ENCODE measurements at places on chromosomes 11 and 22. TPM values are rescaled to one million over a fixed set of nuclear protein-coding genes. Genes with fewer than 3 reads are reported as not detected.
A peak's percentile ranks its signal among the peaks of the same experiment; 100 is the strongest.

KRTAP5-9 gene
- total RNA-seq = not detected

CD3D gene
- total RNA-seq = not detected

THRSP gene
- total RNA-seq = not detected

LARGE2 gene
- not detected for total RNA-seq

OR4D11 gene
- total RNA-seq = not detected

GGT5 gene
- 1.8 TPM for total RNA-seq

FOSL1 gene
- 0.99 TPM for total RNA-seq

OR56A1 gene
- total RNA-seq = not detected

A4GALT gene
- total RNA-seq = 43.8 TPM

GAL3ST3 gene
- total RNA-seq = 0.22 TPM

TNNI2 gene
- total RNA-seq = not detected

TSKU gene
- 3.2 TPM for total RNA-seq

OR51B2 gene
- not detected for total RNA-seq

OR8H3 gene
- total RNA-seq = not detected

POU2AF2 gene
- total RNA-seq = not detected

C11orf86 gene
- total RNA-seq = not detected

DNA sequence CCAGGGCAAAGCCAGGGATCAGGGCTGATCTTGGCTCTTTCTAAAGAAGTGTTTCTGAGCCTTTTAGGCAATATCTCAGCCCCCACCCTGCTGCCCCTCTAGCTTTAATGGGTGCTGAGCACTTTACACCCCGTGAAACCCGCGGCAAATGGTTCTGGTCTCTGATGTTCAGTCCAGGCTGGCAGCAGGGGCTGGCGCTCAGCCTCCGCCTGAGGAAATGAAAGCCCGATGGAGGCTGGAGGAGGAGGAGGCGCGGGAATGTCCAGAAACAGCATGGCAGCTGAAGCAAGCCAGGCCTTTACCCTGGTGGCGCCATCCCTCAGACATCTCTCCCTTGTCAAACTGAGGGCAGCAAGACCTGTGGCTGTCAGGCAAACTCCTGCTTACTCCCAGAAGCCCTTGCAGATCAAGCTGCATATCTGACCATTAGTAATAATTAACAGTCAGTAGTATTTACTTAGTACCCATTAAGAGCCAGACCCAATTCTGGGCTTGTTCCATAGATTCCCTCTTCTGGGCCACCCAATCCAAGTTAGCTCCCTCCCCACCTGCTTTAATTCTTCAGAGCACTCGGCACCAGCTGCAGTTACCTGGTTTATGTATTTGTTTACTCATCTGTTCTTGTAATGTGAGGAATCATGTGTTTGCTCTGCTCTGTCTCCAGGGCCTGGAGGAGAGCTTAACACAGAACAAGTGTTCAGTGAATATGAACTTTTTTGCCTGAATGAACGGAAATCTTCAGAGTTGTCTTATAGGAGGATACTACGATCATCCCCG, 15.0 kb upstream of the ALX4 start:
- DNase-seq = no peak

GRCh38 chr11:103959279-103959942, 77.0 kb upstream of the DDI1 start:
- DNase-seq = no peak

- DNase-seq = peak; percentile 45
Measured at GRCh38 chr11:76637491-76638269, 32.9 kb downstream of the LRRC32 start.

DNA sequence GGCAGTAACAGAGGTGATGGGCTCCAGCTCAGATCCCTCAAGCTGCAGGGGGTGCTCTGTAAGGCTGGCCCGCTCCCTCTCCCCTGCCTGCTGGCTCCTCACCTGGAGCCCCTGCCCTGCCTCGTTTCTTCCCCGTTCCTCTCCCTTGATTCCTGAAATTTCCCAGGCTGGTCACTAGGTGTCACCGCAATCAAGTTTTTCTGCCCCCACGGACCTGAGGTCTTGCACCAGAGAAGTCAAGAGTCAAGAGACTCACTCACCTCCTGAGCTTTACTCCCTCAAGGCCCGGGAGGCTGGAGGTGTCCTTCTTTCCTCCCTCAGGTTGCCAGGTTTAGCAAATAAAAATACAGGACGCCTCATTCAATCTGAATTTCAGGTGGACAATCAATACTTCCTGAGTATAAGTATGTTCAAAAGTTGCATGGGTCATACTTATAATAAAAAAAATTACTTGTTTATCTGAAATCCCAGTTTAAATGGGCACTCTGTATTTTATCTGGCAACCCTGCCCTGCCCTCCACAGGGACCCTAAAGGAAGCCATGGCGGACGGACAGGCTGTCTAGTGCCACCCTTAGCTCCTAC, 69.2 kb downstream of the SCUBE1 start:
- peak; percentile 66 for DNase-seq

DNA sequence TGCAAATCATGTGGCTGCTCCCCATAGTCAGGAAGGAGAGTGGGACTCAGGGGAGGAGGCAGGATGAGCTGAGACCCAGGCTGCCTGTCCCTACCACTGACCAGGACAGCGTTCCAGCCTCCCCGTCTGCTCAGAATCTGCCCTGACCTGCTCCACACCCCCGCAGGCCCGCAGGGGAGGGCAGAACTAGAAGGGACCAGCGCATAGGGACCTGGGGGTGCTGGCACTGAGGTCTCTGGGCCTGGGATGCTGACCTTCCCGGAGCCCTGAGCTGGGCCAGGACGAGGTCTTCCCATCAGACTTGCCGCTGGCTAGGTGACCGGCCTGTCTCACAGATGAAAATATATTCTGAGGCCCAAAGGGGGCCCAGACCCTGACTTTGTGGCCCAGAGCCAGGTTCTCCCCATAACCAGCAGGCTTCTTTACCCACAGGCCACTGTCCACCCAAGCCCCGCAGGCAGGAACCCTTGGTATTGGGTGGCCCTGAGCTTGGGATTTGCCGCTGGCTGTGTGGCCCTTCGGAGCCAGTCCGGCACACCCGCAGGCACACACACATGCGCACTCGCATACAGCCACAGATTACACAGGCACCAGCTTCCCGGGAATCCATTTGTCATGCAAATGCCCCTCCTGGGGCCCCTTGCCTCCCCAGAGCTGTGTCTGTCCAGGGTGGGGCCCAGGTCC, 13.8 kb upstream of the PIM3 start:
- DNase-seq = no peak

GRCh38 chr22:27919942-27920755, 1.1 kb upstream of the PITPNB start:
- peak; percentile 59 for DNase-seq

- DNase-seq = peak; percentile 47
Measured at GRCh38 chr11:102530558-102530957, at the start of gene MMP7. MMP7 (minus strand) TSS chr11:102530747; CDS start chr11:102530700, 47 bp downstream.

GRCh38 chr11:646214-646613, 9.1 kb downstream of the DRD4 start:
- DNase-seq = no peak

GRCh38 chr22:17370026-17370765, 936 bp downstream of the CECR2 start:
- peak; percentile 1 for DNase-seq

DNA sequence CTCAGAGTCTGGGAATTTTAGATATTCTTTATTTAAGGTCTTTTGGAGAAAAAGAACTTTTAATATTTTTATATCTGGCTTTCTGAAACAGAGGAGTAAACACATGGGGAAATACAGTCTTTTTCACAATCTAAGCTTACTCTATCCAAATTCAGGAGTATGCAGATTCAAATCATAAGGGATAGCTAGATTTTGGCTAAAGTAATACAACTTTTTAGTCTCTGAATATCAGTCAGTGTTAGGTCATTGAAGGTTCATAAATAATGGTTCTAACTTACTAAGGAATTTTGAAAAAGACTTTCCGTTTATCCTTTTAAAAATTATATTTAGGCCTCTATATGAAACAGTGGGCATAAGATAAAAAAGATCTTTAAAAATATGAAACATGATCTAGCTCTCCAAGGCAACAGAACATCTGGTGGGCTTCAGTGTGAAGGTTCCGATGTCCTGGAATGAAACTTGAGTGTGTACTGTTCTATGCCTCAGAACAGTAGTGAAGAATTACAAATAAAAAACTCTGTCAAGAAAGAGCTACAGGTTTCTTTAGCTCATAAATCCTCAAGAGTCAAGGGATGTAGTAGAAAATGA, 165.2 kb upstream of the PDGFD start:
- no peak for DNase-seq

GRCh38 chr11:40302669-40303068, 1156.8 kb downstream of the LRRC4C start:
- no peak for DNase-seq

- DNase-seq = no peak
Measured at GRCh38 chr22:29838599-29838956, 504 bp upstream of the ASCC2 start.

DNA sequence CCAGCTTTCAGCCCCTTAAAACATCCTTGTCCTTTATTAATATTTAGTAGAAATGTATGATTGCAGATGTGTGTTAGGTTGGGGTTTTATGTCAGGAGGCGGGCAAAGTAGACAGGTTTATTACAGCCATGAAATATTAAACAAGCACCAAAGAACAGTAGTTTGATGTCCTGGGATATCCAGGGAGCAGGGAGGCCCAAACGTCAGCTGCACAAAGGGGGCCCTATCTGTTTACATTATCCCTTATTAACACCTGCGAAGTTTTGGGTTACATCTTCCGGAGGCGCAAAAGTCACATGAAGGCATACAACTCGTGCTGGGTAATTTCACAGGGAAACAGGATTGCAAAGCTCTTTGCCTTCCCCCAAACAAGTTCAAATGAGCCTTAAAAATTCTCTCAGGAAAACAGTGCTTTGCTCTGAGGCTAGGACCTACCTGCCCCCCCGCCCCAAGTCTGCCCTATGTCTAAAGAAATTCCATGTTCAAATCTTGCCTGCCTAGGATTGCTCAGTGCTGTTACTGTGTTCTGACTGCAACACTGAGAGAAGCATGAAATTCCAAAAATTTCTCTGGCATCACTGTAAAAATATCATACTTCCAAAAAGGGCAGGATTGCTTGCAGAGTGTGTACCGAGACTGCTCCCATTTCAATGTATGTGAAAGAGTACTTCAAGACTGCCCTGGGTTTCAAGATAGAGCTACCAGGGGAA, 8.9 kb downstream of the MN1 start:
- DNase-seq = no peak

DNA sequence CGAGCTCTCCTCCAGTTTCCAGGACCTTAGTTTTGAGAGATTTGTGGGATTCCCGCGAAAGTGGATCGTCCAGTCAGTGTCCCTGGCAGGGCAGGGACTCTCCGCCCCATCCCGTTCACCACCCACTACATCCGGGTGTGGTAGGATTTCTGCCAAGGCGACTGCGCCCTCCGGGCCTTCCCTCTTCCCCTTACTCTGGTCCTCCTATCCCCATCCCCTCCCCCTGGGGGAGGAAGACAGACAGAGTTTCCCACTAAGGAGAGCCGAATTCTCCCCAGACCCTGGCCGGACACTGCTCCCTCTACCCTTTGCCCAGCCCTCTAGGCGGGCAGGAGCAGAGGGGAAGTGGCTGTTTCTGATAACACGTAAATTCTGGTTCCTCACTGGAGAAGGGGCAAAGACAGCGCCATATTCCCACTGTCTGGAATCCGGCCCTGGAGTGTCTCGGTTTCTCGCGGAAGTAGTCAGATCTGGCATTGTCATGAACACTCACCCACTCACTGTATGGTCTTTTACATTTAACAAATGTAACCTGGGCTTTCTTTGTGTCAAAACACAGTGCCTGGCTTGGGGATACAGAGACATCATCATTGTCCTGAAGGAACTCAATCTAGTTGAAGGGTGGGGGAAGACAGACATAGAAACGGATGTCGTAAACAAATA, 1.1 kb upstream of the NECTIN1 start:
- peak; percentile 61 for DNase-seq

GRCh38 chr11:75225794-75226193, 14.8 kb upstream of the TPBGL start:
- DNase-seq = no peak

GRCh38 chr11:75184757-75185425, 34.0 kb downstream of the SLCO2B1 start:
- no peak for DNase-seq

DNA sequence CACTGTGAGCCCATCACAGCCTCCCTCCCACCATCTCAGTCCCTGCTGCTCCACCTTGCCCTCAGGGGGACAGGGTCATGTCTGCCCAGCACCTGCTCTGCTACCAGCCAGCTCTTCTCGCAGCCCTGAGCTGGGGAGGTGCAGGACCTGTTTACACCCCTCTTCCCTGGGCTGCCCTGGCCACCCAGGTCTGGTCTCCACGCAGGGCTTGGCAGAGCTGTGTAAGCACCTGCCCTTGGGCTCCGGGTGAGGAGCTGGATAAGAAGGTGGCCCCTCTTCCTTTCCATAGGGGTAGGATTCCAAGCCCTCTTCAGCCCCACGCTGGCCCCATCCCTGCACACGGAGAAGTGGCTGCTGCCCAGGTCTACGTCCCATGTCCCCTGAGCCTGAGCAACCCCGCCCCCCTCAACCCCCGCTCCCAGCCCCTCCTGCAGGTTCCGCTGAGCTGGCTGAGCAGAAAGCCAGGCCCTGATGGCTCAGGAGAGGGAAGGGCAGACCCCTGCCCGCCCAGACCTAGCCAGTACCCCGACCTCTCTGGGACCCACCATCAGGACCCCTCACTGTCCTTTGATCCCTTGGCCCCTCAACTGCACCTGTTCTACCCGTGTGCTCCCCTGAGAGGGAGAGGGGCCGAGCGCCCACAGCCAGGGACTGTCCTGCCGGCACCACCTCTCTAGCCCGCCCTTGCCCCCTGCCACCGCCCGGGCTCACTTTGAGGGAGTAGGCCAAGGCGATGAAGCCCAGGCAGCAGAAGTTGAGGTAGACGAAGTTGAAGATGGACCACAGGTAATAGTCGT, 3.2 kb downstream of the IFITM10 start:
- no peak for DNase-seq

DNA sequence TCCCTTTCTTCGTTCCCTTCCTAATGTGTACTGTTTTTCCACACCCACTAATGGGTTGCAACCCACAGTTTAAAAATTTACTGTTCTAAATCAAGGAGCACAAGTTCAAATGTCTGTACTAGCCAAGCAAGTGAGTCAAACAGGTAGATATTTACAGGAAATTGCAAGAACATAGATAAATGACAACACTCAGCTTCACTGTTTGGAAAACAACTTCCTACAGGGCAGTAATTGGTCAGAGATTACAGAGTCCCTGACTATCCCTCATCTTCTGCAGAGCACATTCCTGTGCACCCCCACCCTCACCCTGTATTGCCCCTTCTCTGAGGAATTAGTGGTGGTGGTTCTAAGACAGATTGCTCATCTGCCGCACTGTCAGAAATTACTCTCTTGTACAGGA, 1.9 kb downstream of the SERPING1 start:
- no peak for DNase-seq

GRCh38 chr11:59756845-59757244, 1.7 kb downstream of the STX3 start:
- DNase-seq = peak; percentile 34

GRCh38 chr11:118528511-118528910, 1.2 kb downstream of the TTC36 start:
- DNase-seq = no peak
